ENCODE measurements at places on chromosomes 1 and 21. TPM values are rescaled to one million over a fixed set of nuclear protein-coding genes. Genes with fewer than 3 reads are reported as not detected.

PANK4 gene
- total RNA-seq: 40.0 TPM

C1orf94 gene
- total RNA-seq: not detected

CRYZL1 gene
- 22.8 TPM for total RNA-seq

CYP4X1 gene
- not detected for total RNA-seq

ADGRL4 gene
- total RNA-seq: not detected

SPATA46 gene
- total RNA-seq: not detected

TTC24 gene
- 2.9 TPM for total RNA-seq

NPPA gene
- total RNA-seq: not detected

RUNX3 gene
- 258 TPM for total RNA-seq

GOLT1A gene
- total RNA-seq: not detected

RAP1GAP gene
- 1.2 TPM for total RNA-seq

GNAT2 gene
- 0.19 TPM for total RNA-seq

PHC2 gene
- 31.7 TPM for total RNA-seq

TMEM200B gene
- total RNA-seq: 0.61 TPM

LCE1B gene
- not detected for total RNA-seq

RRP1B gene
- 132 TPM for total RNA-seq

SPRR1A gene
- total RNA-seq: not detected

ZNF593OS gene
- total RNA-seq: not detected

CD1E gene
- total RNA-seq: not detected

MROH9 gene
- not detected for total RNA-seq

C1orf116 gene
- total RNA-seq: 0.11 TPM

IRF6 gene
- 0.11 TPM for total RNA-seq

FAM43B gene
- total RNA-seq: not detected

TEDDM1 gene
- not detected for total RNA-seq

CAPN9 gene
- not detected for total RNA-seq

FAM72D gene
- total RNA-seq: 1.5 TPM

IFT25 gene
- total RNA-seq: 31.5 TPM

RIIAD1 gene
- not detected for total RNA-seq

ST6GALNAC3 gene
- 0.73 TPM for total RNA-seq

CADM3 gene
- not detected for total RNA-seq

EFNA3 gene
- total RNA-seq: 1.1 TPM

GORAB gene
- 8.9 TPM for total RNA-seq

GLMN gene
- total RNA-seq: 23.3 TPM

TMEM50B gene
- total RNA-seq: 14.5 TPM

RHBDL2 gene
- total RNA-seq: not detected

AIRE gene
- not detected for total RNA-seq

KCNQ4 gene
- total RNA-seq: 0.24 TPM

NUP210L gene
- 0.08 TPM for total RNA-seq

GNPAT gene
- total RNA-seq: 39.5 TPM

INAVA gene
- 0.22 TPM for total RNA-seq

GSTM5 gene
- not detected for total RNA-seq

Measured in activated T-cell treated with anti-CD3 and anti-CD28 coated beads, Interleukin-2, amount 50 U/mL, for 4 hours (primary cell).